ENCODE measurements at places on chromosomes 4 and X.

DNA sequence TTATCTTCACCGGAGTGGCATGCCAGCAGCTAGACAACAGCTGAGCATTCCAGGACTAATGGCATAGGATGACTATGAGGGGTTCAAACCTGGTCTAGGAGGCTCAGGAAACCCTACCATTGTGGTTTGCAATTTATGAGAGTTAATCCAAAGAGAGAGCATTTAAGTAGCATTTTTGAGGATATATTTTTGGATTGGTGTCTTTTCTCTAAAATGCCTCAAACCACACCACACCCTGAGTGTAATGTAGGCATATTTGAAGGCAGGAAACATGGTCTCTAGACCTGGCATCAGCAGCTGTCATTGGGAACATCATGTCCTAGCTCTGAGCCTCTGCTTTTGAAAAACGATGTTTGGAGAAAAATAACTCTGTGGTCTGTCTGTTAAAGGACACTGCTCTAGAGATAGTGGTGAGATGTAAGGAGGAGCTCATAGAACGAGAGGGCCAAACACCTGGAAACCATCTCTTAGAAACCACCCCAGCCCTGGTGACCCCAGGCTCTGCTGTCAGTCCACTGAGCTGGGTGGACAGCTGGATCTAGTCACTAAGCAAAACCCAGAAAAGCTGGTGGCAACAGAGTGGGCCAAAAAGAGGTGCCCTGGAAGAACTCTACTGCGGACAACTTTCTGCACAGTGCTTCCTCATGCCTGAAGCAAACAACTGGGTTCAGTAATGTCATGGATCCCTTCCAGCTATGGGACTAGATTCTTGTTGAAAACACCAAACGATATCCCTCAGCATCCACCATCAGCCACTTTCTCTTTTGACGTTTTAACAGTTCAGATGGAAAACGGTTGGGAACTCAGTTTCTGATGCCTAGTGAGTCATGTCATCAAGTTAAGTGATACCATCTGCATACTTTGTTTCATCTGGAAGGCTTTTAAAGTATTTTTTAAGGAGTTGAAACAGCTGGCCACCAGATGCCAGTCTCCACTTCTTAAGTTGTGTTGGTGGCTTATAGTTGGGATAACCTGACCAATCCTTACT lies 100.2 kb upstream of the C1QTNF7 start:
- no peak for DNase-seq

DNA sequence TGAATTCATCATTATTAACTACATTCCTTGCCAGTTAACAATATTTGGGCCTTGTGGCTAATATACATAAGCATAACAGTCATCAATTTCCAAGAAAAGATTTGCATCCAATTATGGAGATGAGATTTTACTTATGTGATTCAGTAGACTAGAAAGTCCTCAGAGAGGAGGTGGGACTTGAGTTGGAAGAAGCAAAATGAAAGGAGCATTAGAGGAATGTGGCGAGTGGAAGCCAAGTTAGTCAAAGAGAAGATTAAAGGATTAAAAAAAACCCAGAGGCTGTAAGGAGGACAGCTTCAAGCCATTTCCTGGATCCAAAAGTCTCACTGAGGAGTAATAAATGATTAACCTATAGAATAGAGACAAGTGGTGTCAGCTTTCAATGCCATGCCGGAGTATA lies 1099.4 kb upstream of the IGFBP7 start:
- DNase-seq = no peak

- DNase-seq = no peak
These were observed 18.8 kb downstream of the ATP1B4 start for GRCh38 chrX:120380699-120381098.

GRCh38 chrX:109638158-109638557 lies 13.2 kb upstream of the KCNE5 start:
- no peak for DNase-seq

GRCh38 chrX:30488092-30488491 lies 89.5 kb downstream of the TASL start:
- DNase-seq = no peak

DNA sequence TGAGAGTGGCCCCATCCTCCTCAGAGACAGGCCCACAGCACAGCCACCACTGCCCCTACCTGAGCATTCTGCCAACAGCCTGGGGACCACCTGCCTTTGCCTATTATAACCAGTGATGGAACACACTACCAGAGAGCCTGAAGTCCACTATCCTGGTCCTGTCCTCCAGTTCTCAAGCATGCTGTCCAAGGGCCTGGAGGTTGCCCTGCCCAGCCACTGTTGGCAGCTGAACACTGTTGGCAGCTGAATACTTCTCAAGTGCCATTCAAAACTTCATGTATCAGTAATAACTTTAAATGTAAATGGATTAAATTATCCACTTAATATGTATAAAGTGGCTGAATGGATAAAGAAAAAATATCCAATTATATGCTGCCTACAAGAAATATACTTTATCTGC lies 194.3 kb upstream of the JADE1 start:
- DNase-seq = no peak

- DNase-seq = no peak
These were observed 97.6 kb downstream of the ANAPC4 start for GRCh38 chr4:25474690-25475089.

DNA sequence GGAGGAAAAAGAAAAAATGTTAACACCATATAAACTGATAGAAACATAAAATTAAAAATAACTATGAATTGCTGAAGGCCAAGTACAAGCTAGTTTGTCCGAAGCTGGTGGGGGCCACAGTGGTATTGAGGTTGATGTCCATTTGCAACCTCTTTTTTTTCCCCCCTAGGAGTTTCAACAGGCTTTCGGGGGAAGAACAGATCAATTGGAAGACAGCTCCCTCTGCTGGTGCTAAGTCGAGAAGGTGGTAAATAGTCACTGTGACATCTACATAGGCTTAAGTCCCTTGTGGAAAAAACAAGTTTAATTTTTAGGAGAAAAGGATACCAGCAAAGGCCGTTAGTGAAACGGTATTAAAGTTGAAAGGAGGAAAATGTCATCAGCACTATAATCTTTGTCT lies 115.7 kb upstream of the ZXDA start:
- DNase-seq = no peak

- DNase-seq = no peak
These were observed 163.9 kb downstream of the KDR start for GRCh38 chr4:54961357-54961975.

GRCh38 chr4:138216272-138216867 lies 25.8 kb downstream of the SLC7A11 start:
- no peak for DNase-seq

GRCh38 chr4:176321589-176321988 lies 1.8 kb downstream of the SPCS3 start:
- DNase-seq = no peak

DNA sequence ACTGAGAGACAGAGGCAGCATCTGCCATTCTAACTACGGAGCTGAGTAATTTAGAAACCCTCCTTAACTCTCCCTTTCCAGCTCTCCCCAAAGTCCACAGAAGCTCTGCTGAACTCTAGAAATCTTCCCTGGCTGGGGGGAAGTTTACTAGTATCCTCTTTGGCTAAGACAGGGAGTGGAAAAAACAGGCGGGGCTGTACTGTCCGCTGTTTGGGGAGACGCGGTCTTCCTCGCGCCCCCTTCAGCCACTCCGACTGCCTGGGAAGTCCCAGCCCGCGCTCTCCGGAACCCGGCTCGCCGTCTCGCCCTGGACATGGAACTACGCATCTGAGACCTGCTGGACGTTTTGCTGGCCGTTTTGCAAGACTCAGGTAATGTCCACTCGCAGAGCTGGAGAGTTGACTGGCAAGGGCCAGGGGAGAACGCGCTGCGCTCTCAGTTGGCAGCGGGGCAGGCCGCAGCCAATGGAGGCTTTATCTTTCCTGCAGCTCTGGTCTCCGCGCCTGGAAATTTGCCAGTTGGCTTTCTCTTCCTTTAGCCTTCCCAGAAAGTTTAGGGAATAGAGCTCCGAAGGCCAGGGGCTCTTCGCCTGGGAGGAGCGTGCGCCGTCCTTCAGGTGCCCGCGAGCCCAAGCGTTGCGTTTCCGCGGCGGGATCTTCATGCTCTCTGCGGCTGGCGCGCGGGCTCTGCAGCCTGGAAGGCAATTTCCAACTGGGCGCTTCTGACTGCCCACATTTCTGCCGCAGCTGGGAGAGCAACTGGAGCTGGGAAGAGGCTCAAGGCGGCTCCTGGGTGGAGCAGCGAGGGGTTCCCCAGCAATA lies 892 bp downstream of the IL1RAPL2 start:
- DNase-seq = no peak

DNA sequence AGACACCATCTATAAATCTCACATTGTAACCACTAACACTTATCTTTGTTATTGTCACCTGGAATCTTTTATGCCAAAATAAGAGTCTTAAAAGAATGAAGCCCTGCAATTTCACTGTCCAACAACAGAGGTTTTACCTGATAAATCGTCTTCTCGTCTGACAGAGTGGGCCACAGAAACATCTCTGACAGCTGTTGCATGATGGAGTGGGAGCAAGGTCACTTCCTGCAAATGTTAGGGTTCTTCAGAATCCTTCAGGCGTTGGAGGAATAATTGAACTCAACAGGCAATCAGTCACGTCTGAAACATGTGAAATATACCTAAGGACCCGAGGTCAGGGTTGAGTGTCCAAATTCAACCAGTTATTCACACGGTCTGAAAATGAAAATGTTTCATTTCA lies 353.6 kb downstream of the TRIML1 start:
- DNase-seq = no peak

GRCh38 chr4:166274136-166274761 lies 401.2 kb downstream of the TLL1 start:
- no peak for DNase-seq

GRCh38 chr4:183517781-183518180 lies 12.9 kb downstream of the ING2 start:
- DNase-seq = no peak

DNA sequence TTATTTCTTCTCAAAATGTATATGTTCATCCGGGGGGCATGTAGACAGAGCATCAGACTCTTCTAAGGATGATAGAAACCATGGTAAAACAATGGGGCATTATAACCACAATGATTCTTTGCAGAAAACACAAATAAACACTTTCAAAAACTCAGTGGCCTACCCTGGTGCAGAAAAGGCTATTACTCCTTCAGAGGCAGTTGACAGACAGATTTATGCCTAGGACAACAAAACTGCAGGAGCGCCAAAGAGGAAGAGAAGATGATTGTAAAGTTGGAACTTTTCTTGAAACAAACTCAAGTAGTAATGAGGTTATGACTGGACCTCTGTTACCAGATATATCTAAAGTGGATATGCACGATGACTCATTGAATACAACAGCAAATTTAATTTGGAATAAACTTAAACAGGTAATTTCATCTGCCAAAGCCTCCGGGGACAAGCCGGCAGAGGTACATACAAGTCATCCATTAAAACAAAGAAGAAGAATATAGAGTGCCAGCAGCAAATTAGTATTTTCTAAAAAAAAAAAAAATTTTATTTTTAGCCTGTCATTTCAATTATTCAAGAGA lies 1068.4 kb upstream of the INTU start:
- no peak for DNase-seq

All from stimulated activated CD4-positive, alpha-beta T cell treated with anti-CD3 and anti-CD28 coated beads, TNF-alpha, amount 100 ng/mL, for 4 hours (primary cell).